ENCODE measurements at places on chromosomes 4 and X.

DNA sequence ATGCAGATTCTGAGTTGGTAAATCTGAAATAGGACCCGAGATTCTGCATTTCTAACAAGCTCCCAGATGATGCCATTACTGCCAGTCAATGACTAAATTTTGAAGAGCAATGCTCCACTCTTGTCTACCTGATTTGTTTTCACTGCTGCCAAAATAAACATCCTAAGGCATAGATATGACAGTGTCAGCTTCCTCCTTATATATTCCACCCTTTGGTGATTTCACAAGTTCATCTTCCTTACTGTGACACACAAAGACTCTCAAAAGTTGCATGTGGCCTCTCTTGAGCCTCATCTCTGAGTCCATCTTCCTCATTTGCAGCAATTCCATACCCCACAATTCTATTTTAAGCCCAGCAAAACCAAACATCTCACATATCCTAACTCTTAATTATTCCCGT lies 110.9 kb downstream of the FBXW7 start:
- no peak for DNase-seq

DNA sequence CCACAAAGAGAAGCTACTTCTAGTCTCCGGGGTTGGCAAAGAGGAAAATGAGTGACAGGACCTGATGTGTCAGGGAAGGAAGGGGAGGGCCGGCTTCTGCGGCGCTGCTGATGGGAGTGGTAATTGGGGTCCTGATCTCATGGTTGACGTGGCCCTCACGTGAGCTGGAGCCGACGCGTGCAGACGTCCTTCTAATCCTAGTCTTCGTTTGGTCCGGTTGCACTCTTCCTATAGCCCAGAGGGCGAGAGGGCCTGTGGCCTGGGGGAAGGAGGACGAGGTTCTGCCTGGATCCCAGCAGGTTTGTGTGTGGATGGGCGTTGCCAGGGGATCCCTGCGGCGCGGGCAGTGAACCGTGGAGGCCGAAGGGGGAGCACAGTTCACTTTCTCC lies at the start of gene ARMCX1:
Gene ARMCX1, plus strand, starts transcription at position 186 of the 389 bp plus-strand sequence. CDS start 2,384 bp downstream, outside the sequence.
- DNase-seq, result no peak

GRCh38 chr4:46975812-46976553 lies 17.4 kb downstream of the GABRA4 start:
- DNase-seq, result no peak

- no peak for DNase-seq
These were observed 58.9 kb downstream of the TLR10 start for GRCh38 chr4:38723726-38724474.

- DNase-seq, result no peak
These were observed 201.4 kb downstream of the AASDH start for GRCh38 chr4:56185901-56186300.

- no peak for DNase-seq
These were observed 304.9 kb downstream of the GBA3 start for GRCh38 chr4:22997358-22998224.

- no peak for DNase-seq
These were observed 292.7 kb downstream of the SPOCK3 start for GRCh38 chr4:166941629-166942028.

GRCh38 chrX:318068-318738 lies 393 bp downstream of the GTPBP6 start:
- DNase-seq, result no peak

GRCh38 chr4:121943941-121944340 lies 7.9 kb downstream of the TRPC3 start:
- DNase-seq, result no peak

- DNase-seq, result no peak
These were observed 208.1 kb upstream of the IL1RAPL1 start for GRCh38 chrX:28379103-28379502.

- no peak for DNase-seq
These were observed 107.9 kb upstream of the FAT1 start for GRCh38 chr4:186831574-186831973.

DNA sequence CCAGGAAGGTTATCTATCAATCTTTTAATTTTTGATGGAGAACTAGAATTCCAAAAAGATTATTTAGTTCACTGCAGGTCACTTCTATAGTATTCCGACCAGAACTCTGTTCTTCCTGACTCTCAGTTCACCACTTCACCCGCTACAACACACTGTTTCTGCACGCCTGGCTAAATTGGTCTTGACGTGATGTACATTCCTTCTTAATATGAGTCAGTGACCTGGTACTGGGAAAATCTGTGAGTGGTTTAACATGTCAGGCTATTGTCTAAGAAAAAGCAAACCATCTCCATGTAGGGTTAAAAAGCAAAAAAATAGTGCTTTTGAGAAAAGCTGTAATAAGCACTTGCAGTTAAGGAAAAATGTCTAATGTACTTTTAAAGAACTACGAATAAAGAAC lies 120.4 kb downstream of the NDST3 start:
- no peak for DNase-seq

DNA sequence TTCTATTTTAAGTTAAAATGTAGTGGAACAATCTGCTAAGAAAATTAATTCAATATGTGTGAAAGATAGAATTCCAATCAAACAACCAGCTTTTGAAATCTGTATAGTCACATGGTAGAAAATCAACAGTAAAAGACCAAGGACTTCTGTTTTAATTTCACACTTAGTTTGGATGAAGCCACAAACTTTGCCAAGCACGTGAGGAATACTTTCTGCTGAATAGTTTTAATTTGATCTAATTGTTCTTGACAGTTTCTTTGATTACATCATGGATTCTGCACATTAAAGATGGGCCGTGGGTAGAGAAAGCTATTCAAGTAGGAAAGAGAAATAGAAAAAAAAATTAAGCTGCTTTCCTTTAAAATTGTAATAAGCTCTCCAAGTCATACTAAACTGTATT lies 137.9 kb upstream of the FAM241A start:
- no peak for DNase-seq

GRCh38 chrX:101685923-101686322 lies 26.3 kb upstream of the ARMCX2 start:
- DNase-seq, result no peak

GRCh38 chr4:21991562-21991961 lies 43.0 kb upstream of the KCNIP4 start:
- no peak for DNase-seq

DNA sequence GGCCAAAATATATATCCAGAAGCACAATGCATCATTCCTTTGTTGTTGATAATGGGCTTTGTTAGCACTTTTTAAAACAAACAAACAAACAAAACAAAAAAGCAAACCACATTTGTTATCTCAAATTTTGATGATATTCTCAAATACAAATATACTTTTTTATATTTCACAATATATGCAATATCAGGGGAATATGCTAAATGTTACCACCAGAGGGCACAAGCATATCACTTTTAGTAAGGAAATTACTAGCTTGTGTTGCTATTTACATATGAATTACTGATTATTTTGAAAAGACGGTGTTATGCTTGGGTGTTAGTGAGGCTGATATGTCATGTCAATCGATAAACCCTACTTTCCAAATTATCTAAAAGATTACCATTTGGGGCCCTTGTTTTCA lies 29.1 kb downstream of the RIPPLY1 start:
- no peak for DNase-seq

- no peak for DNase-seq
These were observed 69.9 kb upstream of the NKX1-1 start for GRCh38 chr4:1476140-1476513.

DNA sequence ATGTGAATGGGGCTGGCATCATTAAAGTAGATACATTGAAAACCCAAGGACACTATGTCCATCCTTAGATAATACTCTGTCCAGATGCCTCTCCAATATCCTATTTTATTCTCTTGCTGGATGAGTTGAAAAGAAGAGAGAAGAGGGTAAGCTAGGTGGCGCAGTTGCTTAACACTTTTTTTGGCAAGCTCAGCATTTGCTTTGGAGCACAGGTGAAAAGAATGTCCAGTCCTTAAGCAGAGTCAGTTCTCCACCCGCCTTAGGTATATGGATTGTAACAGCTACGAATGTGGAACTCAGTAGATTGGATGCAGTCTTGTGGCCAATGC lies 208.4 kb downstream of the NWD2 start:
- no peak for DNase-seq

GRCh38 chrX:2434270-2435163 lies 66.3 kb downstream of the DHRSX start:
- DNase-seq, result no peak
